ENCODE measurements at places on chromosomes 1 and 21. TPM values are rescaled to one million over a fixed set of nuclear protein-coding genes. Genes with fewer than 3 reads are reported as not detected.
A peak's percentile ranks its signal among the peaks of the same experiment; 100 is the strongest.

TCHH gene
- total RNA-seq, result 0.03 TPM

- DNase-seq, result no peak
Measured at GRCh38 chr1:197096137-197096536, 29.1 kb upstream of the F13B start.

CRABP2 gene
- total RNA-seq, result 13.6 TPM

DNA sequence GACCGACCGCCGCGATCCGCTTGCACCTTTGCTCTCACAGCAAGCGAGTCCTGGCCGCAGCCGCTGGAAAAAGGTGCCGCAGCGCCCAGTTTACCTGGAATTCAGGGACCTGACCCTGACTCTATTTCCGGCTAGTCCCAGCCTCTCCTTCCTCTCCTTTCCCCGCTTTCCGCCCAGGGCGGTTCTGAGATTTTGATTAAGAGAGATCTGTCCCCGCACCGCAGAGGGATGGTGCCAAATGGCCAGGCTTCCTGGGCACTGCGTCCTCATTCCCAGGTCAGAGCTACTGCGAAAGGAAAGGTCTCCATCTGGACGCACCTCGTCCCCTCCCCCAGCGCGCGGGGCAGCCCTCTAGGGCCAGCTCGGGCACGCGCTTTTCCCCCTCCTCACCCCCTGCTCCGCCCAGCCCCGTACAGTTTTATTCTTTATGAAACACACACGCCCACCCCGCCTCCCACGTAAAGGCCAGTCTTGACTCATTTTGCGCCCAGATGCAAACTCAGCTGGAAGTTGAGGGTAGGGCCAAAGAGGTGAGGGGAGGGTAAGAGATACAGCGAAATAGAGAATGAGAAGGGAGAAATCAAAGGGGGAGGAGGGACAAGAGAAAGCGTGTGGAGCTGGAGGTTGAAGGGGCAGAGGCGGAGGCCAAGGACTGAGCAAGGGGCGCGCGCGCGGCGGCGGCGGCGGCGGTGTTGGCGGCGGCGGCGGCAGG, 411.8 kb upstream of the ESRRG start:
- peak; percentile 24 for DNase-seq

DNA sequence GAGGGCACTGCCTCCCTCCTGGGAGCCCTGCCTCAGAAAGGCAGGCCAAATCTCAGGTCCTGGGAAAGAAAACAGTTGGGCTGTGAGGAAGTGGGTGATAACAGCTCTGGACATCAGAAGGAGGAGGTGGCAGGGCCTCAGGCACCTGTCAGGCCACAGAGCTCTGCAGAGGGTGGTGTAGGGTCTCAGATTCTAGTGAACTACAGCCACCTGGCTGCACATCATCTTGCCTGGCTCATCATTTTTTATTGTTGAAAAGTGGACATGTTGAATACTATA, 15.3 kb upstream of the ZNF678 start:
- DNase-seq, result no peak

YBEY gene
- 12.7 TPM for total RNA-seq

DNA sequence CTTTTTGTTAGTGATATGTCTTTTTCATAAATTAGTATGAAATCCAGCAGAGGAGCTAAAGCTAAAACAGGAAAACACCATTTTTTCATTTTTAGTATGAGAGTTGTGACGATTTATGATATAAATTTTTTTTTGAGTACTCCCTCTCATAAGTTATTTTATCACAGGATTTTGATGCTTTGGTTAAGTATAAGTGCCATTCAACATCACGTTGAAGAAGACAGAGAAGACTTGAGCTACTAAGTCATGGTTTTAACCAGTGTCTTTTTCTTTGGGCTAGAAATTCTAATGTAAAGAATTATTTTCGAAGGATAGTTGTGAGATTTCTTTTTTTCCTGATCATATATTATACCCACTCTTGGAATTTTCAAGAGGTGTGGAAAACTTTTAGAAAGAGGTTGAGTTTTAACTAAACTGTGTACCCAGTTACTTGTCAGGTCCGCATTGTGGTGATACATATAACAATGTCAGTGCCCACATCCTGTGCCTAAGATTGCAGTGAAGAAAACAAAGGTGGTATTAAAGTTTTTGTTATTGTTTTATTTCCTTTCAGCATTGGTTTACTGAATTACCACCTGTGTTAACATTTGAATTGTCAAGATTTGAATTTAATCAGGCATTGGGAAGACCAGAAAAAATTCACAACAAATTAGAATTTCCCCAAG, 93.8 kb downstream of the USP25 start:
- no peak for DNase-seq

- DNase-seq, result no peak
Measured at GRCh38 chr1:200625381-200625824, 4.9 kb upstream of the KIF14 start.

- DNase-seq, result no peak
Measured at GRCh38 chr1:158011714-158012113, 18.3 kb downstream of the KIRREL1 start.

ITGB2 gene
- 246 TPM for total RNA-seq

DNA sequence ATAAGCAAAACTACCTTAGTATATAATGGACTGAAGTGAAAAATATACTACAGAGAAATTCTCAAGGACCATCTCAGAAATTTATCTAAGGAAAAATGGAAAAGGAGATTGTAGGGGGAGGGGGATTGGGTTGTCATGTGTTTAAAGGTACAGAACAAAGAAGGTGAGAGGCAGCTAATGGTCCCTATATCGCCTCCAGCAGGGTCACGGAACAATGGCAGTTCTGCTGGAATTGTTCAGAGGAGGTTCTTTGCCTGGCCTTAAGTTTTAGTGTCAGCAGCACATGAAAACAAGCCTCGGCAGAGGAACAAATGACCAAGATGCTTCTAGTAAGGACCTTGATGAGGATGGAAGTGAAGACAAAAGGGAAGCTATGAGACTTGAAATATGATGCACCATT, 42.0 kb upstream of the RGS2 start:
- DNase-seq, result no peak

DNA sequence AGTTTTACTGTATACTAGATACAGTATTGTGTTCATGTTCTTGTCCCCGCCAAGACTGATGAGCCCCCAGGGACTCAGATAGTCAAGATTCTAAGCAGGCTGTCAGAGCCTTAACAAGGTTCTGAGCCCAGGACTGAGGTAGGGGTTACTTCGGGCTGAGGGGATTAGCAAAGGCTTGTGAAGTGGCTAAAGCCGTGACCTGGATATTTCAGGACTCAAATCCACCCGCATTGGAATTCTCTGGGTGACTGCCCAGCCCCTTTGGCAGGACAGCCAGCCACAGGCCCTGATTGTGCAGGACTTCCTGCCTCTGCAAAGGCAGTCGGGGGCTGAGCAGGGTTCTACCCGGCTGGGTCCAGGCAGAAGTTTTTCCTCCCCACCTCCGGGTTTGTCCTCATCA, at the start of gene PLA2G5:
Gene PLA2G5, plus strand, starts transcription at position 321 of the 400 bp plus-strand sequence. CDS start 14,637 bp downstream, outside the sequence.
- peak; percentile 70 for DNase-seq

GRCh38 chr21:44739316-44739715, 27.9 kb upstream of the TSPEAR start:
- DNase-seq, result no peak
